ELF-1 (cell line): ENCODE measurements at places on chromosomes 5 and 9.

GRCh38 chr5:115949096-115949495 is 13.2 kb upstream of the LVRN start:
- no peak for DNase-seq

DNA sequence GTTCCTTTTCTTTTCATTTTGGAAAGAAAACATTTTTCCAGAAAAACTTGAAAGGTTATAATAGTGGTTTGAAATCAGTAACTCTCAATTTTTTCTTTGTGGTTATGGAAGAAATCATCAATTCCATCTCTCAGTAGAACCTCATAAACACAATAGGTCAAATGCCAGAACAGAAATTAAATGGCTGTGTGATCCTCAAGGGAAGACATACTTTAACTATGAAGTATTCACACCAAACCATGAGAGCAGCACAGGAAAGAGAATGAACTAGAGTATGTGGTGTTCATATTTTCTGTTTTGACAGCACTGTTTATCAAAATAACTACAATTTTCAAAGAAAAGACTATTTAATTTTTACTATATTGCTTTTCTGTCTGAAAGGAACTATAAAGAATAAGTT is 29.7 kb upstream of the EFNA5 start:
- no peak for DNase-seq

- no peak for DNase-seq
Observed at GRCh38 chr9:5632540-5632939, 3.6 kb downstream of the RIC1 start.

- no peak for DNase-seq
Observed at GRCh38 chr5:44002381-44002901, 386.8 kb downstream of the FGF10 start.

- DNase-seq: no peak
Observed at GRCh38 chr5:77900691-77901090, 124.6 kb upstream of the TBCA start.

- no peak for DNase-seq
Observed at GRCh38 chr5:78896132-78896531, 89.0 kb downstream of the ARSB start.

DNA sequence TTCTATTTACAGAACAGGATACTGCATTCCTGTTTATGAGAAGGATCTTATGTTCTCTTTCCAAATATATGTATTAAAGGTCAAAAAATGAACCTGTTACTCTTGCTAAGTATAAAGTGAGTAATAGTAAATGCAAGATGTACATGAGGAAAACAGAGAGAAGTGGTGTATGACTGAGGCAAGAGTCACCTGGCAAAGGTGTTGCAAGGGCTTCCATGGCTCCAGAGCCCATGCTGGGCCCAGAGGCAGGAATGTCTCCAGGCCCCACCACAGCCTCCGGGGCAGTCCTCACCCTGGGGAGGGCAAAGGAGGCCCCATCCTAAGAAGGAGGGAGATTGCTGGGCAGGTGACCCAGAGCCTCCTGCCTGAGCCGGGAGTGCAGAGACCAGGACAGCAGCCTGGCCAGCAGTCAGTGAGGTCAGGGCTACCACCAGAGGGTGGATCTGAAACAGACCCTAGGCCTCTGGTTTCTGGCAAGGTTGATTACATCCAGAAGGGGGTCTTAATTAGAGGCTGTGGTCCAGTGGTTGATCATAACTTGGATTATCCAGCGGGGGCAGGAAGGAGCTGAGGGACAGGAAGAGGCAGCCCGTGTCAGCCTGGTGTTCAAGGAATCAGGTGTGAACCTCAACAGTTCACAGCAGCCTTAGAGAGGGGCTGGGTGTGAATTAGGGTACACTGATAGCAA is 57.3 kb upstream of the CPLX2 start:
- DNase-seq: no peak

GRCh38 chr5:95027775-95028174 is 257.1 kb downstream of the MCTP1 start:
- no peak for DNase-seq

- DNase-seq: no peak
Observed at GRCh38 chr5:54329731-54330709, 19.6 kb upstream of the ARL15 start.

GRCh38 chr9:76115396-76115795 is 224.9 kb downstream of the PCSK5 start:
- DNase-seq: no peak

GRCh38 chr5:138850865-138851435 is 24.2 kb downstream of the LRRTM2 start:
- DNase-seq: no peak

DNA sequence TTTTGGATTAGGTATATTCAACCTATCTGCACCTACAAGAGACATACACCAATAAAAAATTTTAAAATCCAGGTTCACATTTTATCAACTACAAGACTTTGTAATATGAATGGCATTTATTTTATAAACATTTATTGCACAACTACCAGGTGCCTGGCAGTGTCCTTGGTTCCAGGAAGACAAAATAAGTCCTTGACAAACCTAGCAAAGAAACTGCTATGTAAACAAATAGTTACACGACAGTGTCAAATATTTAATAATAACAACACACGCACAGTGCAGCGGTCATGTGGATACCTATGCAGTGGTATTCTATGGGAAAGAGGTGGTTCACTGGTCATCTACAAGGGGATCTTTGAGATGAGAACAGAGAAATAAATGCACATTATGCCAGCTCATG is 120.7 kb downstream of the MYO10 start:
- no peak for DNase-seq

GRCh38 chr9:133471551-133472276 is 7.2 kb downstream of the SLC2A6 start:
- no peak for DNase-seq

GRCh38 chr9:117063721-117064471 is 351.0 kb downstream of the ASTN2 start:
- no peak for DNase-seq

- DNase-seq: no peak
Observed at GRCh38 chr9:120369608-120370220, 210.3 kb downstream of the CDK5RAP2 start.
